Esophagus squamous epithelium (tissue), 5 donors: ENCODE measurements at places on chromosomes 7 and 10.

DNA sequence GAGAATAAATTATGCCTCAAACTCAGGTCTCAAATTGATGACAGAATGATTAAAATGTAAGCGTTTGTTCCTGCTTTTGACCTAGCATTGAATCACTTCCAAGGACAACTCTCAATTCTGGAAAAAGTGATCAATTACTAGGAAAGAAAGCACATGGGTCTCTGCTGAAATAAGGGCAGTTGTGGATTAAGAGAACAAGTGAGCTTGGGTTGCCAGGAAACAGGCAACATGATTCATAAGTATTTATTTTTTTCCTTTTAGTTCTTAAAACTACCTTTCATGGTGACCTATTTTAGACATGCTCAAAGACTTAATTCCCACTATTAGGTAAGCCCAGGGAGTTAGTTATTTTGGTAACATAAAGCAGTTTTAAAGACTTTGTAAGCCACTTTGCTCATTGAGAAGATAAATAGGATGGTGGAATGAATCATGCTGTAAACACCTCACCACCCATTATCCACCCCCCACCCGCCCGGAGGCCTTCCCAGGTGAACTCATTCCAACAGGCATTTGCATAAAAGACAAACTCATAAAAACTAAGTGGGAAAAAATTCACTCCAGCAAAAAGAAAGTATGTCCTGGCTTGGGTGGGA lies 728.3 kb downstream of the SORCS1 start:
- DNase-seq: no peak

DNA sequence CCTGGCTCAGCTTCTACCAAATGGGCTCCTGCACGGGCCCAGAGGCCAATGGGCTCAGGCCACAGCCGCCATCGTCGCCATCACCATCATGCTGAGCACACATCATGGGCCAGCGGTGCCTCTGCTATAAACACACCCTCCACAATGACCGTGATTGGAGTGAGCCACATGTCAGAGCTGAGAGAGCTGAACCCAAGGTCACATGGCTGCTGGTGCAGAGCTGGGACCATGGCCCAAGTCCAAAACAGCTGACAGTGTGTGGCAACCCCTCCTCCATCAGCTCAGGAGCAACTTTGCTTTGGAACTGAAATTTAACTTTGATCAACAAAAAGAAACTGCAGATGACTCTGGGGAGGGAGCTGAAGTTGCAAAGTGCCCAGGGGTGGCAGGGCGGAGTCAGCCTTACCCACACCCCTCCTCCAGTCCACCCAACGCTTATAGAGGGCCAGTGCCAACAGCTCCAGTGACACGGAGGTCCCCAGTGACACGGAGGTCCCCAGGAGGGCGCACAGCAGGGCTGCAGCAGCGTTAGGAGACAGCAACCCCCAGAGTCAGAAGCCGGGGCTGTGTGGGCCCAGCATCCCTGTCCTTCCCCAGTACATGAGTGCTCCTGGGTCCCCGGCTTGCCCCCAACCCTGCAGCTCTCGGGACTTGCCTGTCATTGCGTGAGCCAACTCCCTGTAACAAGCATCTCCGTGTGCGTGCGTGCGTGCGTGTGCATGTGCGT lies 249.6 kb downstream of the ELFN1 start:
- DNase-seq: no peak

DNA sequence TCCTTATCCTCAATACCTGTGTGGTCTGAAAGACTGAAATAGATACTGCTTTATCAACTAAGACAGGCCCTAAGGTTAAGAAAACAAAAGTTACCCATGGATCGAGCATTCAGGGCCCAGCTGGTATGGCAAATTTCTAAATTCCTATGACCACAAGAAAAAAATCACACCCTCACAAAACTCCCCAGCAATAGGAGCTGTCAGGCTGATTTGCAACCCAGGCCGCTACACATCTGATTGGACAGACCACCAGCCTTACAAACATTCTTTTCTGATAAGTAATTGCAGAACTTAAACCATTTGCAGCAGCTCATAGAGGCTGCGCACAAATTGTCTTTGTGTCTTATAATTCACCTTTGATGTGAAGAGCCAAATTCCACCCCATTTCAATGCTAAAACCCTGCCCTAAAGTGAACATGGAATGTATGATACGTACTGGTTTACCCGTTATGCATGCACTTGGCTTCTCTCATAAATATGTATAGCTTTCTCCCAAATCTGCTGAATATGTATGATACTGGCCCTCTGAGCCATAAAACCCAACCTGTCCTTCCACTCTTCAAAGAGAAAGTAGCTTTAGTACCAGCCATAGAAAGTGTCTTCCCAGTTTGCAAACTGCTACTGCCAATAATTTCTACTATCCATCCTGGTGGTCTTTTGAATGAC lies 842.5 kb downstream of the GRID1 start:
- no peak for DNase-seq

DNA sequence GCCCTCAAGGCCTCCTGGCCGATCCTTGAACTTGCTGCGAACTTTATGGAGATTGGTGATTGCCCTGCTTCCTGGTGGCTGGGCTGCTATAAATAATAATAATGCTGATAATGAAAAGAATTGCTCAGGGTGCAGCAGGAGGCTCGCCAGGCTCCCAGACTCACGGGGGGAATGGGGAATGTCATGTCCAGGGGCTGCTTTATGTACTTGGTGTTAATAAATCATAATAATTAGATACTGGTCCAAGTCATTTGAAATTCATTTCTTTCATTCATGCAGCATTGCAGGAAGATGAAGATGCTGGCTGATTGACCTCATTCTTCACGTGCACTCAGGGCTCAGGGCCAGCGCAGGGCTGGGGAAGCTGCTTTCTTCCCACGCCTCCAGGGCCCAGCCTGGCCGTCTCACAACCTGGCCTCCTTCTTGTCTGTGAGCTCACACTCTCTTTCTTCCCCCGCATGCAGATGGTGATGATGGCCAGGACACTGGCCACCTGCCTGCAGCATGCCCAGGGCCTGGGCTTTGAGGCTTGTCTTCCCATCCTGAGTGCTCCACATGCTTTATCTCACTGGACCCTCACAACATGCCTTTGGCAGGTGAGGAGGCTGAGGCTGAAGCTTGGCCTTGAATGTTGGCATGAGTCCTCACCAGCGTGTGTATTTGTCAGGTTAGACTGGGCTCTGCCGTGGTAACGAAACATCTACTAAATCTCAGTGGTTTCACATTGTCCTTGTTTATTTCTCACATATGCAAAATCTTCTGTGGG lies 138.4 kb upstream of the TNS3 start:
- DNase-seq: no peak

DNA sequence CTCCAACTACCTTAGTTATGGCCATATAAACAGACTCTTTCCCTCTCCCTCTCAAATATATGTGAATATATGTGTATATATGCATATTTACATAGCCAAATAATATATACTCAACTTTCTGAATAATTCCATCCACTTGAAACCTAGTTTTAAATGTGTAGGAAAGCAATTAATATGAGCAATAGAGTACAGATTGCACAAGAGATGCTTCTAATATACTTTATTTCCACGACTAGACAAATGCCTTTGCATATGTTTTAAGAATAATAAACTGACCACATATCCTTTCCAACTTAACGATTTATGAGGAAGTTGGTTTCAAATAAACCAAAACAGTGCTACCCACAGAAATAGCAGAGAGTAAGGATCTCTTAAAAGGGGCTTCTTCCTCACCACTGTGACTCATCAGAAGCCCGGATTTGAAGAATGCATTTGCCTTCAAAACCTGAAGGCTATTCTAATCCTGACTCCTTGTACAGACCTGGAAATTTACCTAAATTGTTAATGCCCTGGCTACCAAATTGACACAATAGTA lies 266.3 kb downstream of the AHR start:
- DNase-seq: no peak

DNA sequence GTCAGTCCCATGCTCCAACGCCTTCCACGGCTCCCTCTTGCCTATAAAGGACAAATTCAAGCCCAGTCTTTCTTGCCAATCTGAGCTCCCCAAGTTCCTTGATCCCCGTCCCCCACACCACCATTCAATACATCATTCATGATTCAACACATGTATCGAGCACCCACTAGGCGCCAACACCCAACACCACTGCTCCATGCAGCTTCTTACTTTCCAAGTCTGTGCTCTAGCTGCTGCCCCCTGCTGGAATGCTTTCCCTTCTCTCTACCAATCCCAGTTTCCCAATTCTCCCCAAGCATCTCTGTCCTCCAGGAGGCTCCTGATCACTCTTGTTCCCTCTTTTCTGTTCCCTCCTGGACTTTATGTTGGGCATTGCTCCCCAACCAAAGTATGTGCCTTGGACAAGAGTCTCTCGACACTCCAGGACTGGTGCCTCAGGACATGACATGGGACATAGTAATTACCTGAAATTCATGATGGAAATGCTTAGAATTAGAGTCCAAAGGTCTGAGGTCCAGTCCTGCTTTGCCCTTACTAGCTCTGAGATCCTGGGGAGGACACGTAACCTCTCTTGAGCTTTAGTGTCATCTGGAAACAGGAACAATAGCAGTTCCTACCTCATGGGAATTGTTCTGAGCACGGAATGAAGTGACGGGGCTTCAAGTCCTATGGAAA lies 172.7 kb downstream of the NEURL1 start:
- DNase-seq: no peak

DNA sequence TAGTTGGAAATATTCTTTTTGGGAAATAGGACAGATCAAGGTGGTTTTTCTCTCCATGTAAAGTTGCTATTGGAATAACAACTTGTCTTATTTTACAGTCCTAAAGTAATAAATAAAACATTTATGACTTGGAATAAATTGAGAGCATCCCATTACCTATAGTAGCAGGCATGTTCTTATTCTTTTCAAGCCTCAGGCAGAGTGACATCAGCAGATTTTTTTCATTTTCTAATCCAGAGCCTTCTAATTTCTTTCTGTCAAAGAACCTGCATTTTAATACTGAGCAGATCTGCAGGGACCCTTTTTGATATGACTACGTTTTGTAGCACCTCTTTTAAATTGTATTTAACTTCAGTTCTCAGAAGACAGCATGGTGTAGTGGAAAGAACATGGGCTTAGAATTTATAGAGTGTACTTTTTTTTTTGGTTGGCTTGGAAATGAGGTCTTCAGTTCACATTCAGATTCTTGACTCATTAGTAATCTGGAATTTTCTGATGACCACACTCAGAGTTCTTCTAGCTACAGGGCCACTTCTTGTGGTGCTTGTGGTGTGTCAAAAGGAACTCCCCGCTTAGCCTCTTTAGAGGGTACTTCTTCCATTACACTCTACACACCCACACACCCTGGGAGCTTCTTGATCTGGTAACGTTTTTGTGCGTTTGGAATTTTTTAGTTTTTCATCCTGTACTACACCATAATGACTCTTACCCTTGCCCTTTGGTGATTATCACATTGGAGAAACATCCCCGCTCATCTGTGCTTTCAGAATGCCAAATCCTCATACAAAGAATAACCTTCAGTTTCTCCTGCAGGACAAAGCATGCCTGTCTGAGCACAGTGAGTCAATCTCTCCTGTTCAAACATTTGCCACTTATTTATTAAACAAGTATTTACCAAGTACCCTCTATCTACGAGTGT lies 34.6 kb downstream of the AGK start:
- DNase-seq: no peak

GRCh38 chr10:4407783-4408182 lies 418.2 kb upstream of the AKR1E2 start:
- DNase-seq: no peak

DNA sequence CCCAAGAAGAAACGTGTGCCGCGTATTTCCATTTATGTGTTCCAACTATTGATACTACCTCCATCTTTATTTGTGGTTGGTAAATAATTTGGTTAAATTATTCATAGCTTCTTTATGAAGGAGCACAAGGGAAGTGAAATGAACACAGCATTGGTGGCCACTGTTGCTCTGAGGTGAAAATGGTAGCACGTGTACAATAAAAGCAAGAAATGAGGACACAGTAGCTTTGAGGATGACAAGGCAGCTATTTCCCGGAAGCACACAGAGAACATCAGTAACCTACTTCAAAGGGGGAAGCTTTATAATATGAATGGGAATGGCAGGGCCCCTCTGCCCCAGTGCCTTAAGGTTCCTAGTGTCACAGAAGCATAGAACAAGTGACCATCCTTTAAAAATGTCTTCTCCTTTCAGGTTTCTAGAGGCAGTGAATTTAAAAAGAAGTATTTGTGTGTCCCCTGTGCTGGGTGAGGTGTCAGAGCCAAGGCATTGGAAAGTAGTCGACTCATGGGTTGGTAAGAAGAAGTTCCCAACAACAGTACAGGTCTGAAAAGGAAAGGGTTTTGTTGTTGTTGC lies 78.8 kb downstream of the SGMS1 start:
- DNase-seq: no peak

- DNase-seq: no peak
These were observed 124.3 kb upstream of the UNC5B start for GRCh38 chr10:71088054-71088453.

GRCh38 chr7:148515728-148516695 lies 74.6 kb upstream of the C7orf33 start:
- no peak for DNase-seq

DNA sequence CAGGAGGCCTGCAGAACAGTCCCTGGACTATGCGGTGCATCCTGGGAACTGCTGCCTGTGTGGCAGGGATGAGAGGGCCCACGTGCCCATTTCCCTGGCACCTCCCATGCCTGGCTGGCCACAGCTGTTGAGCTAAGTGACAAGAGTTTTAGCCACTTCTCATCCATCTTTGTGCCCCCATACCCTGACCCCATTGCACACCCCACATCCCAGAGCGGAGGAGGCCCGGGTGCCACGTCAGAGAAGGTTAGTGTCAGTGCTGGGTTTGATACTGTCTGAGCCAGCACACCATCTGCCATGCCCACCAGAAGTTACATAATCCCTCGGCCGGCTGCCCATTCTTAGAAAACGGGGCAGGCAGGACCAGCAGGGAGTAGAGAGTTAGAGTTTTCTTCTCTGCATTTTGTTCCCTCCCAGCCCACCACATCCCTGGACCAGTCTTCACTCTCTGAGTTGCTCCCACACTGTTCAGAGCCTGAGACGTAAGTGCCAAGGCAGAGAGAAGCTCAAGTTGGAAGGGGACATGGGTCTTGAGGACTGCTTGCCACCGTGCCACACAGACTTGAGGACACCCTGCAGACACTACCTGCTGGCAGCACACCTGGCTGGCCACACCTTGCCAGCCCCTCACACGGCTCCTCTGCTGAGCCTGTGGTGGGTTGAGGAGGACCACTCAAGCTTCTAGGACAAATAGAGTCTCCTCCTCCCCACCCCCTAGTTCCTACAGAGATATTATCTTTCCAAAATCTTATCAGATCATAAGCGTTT lies 13.1 kb downstream of the UNC5B start:
- DNase-seq: no peak

DNA sequence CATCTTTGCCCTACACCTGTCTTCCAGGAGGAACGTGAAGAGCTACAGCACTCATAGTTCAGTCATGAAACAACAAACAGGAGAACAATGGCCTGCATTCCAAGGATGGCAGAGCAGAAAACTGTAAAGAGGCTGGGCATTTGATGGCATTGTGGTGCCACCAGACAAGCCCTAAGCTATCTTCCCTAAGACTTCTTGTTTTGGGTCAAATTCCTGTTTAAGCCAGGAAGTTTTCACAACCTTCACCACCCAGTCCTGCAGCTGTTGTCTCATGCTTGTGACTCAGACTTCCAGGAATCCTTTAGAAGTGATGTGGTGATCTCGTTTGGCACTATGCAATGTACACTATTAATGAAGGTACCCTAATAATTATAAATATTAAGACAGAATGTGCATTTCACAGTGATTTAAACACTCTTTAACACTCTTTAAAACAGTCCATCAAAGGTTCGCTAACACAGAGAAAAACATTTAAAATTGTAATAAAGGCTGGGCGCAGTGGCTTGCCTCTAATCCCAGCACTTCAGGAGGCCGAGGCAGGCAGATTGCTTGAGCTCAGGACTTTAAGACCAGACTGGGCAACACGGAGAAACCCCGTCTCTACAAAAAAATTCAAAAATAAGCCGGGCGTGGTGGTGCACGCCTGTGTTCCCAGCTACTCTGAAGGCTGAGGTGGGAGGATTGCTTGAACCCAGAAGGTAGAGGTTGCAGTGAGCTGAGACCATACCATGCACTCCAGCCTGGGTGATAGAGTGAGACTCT lies 2.7 kb upstream of the HERPUD2 start:
- no peak for DNase-seq
